ENCODE measurements at places on chromosomes 13 and 19.

DNA sequence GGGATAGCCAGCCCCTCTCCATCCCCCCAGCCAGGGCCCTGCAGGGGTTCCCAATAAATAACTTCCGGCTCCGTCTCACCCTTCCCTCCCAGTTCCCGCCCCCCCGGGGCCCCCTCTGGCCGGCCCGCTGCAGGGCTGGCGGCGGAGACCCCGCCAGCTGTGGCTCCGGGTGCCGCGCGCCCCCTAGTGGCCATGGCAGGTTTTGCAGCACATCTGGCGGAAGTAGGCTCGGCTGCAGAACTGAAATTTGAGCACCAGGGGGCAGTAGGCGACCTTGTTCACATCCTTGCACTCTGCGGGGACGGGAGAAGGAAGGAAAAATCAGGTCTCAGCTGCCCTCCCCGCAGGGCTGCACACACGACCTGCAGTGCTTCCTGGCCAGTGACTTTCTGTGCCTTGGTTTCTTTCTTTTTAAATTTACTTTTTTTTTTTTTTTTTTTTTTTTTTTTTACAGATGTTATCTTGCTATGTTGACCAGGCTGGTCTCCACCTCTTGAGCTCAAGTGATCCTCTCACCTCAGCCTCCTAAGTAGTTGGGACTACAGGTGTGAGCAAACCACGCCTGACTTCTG is 3.6 kb upstream of the MYO1F start:
- peak; percentile 77 for DNase-seq

- DNase-seq = no peak
These were observed 31.1 kb downstream of the DNM2 start for GRCh38 chr19:10748927-10749434.

- DNase-seq = no peak
These were observed 15.9 kb upstream of the CEACAM1 start for GRCh38 chr19:42544146-42544545.

DNA sequence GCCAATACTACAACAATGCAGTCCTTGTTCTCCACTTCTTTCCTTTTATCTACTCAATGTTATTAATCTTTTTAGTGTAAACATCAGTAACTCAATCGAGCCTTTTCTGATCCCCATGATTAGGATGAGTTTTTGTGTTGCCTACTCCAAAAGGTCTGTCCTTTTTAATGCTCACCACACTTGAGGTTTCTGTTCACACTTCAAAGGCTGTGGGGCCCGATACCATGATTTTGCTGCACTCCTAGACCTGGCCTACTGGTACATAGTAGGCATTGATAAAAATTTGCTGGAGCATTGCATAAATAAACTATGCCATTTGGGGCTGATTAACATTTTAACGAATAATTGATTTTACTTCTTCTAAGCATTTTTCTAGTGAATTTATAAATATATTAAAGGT is 125.4 kb upstream of the KLF12 start:
- DNase-seq = no peak

DNA sequence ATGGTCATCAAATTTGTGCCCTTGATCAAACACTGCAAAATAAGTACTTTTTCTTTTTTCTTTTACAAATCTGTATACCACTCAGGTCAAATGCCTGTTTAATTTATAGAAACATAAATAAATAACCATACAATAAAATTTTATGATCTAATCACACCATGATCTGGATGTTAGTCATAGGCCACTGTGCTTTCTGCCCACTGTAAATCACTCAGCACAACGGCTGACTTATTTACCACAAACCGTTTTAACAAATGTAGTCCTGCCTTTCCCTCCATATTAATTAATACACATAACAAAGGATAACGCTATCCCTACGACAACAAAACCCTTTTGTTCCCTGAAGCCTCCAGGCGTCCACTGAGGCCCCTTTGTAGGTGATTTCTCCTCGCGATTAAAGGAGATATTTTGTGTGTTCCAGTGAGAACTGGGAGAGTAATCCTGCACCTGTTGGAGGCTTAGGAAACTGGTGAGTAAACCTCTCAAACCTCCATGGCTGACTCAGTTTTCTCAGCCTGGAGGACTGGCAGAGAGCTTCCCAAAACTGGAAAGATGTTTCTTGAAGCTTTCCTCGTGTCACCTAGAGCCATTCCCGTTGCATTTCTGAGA is 477.1 kb upstream of the SGCG start:
- DNase-seq = no peak

GRCh38 chr19:54104998-54105715 is 2.5 kb downstream of the NDUFA3 start:
- no peak for DNase-seq

DNA sequence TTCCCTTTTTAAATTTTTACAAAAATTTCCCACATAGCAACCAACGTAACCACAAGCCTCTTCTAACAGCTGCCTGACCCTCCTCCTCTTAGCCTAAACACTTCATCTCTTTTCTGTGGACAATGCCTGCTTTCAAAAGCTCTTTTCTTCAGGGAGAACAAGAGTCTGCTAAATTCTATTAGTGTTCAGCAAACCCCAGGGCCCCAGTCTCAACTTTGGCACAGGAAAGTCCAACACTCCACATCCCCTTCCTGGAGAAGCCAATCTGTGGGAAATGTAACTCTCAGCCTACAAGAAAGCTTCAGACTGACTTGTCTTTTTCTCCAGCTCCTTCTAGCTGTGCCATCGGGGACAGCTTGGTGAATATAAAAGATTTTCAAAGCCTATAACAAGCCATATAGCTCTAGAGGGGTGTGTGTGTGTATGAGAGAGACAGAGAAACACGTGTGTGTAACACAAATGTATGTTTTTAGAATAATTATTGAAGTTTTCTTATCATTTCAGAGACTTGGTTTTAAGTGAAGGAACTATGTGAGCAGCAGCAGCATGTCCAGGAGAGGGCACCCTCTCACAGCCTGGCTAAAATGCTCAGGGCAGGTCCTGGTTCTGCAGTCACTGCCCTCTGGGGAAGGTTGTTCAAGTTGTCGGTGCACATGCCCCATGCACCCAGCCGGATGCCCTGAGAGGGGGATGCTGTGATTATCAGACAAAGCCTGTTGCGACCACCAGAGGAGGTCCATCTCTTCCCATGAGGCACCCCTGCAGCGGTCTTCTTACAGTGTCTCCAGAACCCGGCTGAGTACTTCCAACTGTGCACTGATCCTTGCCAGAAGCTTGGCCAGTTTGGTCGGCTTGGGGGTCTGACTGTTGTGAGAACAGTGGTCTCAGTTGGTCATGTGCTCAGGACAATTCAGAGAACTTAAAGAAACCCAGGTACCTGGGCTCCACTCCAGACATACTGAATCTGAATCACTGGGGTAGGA is 34.4 kb downstream of the CCDC70 start:
- peak; percentile 24 for DNase-seq

- no peak for DNase-seq
These were observed 1.9 kb downstream of the SIGLEC5 start for GRCh38 chr19:51628153-51628939.

DNA sequence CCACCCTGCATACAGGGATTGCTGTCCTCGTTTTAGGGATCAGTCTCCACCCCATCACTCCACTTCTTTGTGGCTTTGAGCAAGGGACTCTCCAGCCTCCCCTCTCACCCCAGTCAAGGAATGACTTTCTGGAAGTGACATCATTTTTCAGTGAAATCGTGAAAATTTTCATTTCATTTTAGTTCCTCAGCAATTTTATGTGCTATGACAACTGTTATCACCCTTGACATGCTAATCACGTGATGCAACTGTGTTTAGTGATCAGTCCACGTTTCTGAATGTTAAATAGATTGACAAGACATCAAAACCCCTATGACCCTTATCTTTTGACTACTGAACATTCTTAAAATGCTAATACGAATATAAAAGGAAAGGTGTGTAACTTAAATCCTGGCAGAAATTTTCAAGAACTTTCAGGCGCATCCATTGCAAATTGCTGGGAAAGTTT is 8.0 kb downstream of the C19orf81 start:
- DNase-seq = no peak

DNA sequence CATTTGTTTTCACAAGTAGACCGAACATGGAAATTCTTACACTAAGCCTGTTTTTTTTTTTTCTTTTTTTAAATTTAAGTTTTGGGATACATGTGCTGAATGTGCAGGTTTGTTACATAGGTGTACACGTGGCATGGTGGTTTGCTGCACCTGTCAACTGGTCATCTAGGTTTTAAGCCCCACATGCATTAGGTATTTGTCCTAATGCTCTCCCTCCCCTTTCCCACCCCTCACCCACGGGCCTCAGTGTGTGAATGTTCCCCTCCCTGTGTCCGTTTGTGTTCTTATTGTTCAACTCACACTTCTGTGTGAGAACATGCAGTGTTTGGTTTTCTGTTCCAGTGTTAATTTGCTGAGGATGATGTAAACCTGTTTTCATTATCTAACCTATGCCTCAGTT is 2.6 kb downstream of the NLRP4 start:
- DNase-seq = no peak

DNA sequence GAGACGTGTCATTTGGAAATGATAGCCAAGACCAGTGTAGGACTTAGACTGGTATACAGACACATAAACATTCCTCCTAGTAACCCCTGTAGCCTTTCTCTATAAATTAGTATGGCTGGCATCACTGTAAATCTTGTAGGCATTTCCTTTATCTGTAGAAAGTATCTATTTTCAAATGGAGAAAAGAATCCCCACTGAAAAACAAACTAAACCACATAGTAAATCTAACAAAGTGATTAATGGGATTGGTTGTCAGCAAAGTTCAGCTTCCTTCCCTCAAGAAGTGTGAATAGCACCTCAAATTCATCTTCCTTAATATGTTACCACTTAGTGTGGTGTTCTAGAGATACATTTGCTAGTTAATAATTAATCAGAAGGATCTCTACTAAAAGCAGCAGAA is 119.4 kb upstream of the NBEA start:
- no peak for DNase-seq

GRCh38 chr13:36709136-36709890 is 35.5 kb downstream of the SERTM1 start:
- no peak for DNase-seq

DNA sequence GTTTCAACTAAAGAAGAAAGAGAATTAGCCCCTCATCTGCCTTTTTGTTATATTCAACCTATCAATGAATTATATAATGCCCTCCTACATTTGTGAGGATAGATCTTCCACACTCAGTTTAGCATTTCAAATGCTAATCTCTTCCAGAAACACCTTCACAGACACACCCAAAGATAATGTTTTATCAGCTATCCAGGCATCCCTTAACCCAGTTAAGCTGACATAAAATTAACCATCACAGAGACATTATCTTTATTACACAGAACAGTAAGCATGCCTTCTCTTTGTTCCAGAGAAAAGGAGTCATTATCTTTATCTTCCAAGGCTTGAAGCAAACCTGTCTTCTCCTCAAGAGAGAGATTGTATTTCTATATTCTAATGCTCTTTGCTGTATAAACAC is 53.1 kb downstream of the PCDH20 start:
- DNase-seq = no peak

DNA sequence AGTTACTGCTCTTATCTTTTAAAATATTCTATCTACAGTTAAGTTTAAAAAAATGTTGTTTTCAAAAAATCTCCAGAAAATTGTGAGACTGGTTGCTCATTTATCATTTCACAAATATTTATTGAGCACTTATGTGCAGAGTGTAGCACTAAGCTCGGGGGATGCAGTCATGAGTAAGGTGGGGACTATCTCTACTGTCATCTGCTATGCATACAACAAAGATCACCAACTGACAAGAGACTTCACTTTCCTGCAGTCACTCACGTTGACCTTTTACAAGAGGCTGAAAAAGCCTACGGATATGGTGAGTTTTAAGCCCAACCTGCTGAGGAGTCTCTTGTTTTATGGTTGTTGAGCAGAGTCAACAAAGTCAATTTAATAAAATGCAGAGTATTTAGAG is 392.5 kb downstream of the KLF12 start:
- DNase-seq = no peak

DNA sequence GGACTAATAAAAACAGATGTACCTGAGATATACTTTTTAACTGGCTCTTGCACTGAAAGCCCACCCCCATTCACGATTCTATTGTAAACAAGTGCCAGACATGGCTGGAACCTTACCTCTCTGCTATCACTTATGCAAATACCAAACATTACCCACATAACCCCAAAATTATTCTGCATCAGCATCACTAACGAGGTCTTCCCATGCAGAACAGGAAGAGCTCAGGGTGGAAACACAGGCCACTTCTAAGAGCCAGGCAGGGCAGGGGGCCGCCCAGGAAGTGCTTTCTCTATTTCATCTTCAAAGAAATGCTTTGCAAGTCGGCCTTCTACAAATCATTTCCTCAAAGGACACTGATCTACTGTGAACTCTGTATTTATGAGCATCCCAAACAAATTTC is 7.3 kb downstream of the IRS2 start:
- DNase-seq = peak; percentile 57

- no peak for DNase-seq
These were observed 316.2 kb downstream of the ENOX1 start for GRCh38 chr13:43470610-43471009.

GRCh38 chr13:100989392-100989791 is 314.8 kb upstream of the TMTC4 start:
- no peak for DNase-seq

DNA sequence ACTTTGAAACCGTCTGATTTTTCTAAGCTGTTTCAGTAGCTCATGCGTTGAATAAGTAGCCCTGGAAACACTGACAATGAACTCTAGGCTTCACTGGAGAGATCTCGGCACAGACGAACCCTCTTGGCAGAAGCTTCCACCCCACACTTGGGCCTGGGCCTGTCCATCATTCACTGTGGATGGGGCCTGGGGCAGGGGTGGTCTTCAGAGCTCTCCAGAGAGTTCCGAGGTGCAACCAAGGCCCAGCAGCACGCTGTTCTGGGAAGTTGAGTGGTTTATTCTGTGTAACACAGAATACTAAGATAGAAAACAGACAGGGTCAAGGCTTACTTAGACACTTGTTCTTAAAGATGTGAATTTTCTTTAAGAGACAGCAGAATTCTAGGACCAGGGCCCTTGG is 21.9 kb downstream of the NAXD start:
- DNase-seq = no peak

- DNase-seq = no peak
These were observed 15.3 kb downstream of the FBXO27 start for GRCh38 chr19:39017026-39017425.

DNA sequence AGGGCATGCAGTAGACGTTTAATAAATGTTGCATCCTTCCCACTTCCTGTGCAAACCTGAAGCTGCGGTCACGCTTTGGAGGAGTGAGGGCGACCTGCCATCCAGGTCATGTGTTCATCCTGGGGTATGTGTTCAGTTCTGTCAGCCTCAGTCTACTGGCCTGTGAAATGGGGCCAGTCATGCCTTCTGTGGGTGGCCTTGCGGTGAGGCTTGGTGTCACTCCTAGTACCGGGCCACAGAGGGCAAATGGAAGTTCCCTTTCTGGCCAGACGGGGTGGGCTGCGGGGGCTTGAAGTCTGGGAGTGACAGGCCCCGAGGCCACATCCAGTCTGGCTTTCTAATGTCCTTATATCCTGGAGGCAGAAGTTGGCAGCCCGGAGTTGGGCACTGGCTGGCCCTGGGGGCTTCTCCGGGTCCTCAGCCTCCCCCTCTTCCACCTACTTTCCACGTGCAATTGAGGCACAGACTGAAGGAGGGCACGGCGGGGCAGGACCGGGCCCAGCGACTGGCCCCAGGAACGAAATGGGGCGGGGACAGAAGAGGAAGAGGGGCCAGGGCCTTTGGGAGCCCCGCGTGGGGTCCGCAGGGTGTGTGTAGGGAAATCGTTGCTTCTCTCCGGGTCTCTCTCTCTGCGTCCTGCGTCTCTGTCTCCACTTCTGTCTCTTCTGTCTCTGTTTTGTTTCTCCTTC is 11.1 kb downstream of the PDE4A start:
- DNase-seq = peak; percentile 54
